Cerebellar nuclear complex (tissue), 1 donor: ENCODE measurements at places on chromosomes 4 and X.

GRCh38 chrX:30538271-30538670 lies 39.3 kb downstream of the TASL start:
- no peak for DNase-seq

- DNase-seq = no peak
Observed at GRCh38 chrX:103464072-103464773, 55.1 kb downstream of the RAB40A start.

- no peak for DNase-seq
Observed at GRCh38 chr4:94508296-94508695, 56.6 kb downstream of the PDLIM5 start.

DNA sequence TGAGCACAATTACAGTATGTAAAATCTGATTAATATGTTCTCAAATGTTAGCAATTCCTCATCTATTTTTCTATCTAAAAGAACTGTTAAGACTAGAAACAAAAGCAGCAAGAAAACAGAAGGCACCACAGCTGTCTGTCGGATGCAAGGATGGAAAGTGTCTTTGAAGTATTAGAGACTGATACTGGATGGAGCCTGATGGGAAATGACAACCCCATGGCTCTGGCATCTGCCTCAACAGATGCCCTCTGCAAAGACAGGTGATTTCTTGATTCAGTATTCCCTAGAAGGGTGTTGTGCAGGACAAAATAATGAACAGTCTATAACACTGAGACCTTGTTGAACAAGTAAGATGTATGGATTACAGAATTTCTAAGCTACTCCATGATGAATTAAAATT lies 19.7 kb downstream of the LRCH2 start:
- DNase-seq = no peak

GRCh38 chr4:186881521-186882220 lies 158.0 kb upstream of the FAT1 start:
- no peak for DNase-seq

GRCh38 chr4:1208970-1209704 lies 36.8 kb upstream of the SPON2 start:
- no peak for DNase-seq
